Fibroblast of skin of abdomen (primary cell): ENCODE measurements at places on chromosomes 12 and 14.
A peak's percentile ranks its signal among the peaks of the same experiment; 100 is the strongest.

DNA sequence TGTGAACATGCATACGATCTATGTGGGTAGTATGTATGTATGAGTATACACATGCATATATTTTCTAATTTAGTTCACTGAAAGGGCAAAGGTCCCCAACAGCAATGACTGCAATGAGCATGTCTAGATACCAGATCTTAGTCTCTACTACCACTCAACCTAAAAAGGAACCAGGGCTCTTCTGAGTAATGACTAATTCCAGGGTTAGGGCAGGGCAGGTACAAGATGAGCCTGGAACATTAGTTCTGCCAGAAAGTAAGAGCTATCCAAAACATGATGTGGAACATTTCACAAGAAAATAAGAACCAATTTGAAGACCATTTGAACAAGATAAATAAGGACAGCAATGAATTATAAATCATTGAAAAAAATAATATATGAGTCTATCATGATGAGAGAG, 91.3 kb upstream of the PDZRN4 start:
- no peak for DNase-seq

GRCh38 chr12:122505419-122506051, 4.8 kb upstream of the ZCCHC8 start:
- no peak for DNase-seq

DNA sequence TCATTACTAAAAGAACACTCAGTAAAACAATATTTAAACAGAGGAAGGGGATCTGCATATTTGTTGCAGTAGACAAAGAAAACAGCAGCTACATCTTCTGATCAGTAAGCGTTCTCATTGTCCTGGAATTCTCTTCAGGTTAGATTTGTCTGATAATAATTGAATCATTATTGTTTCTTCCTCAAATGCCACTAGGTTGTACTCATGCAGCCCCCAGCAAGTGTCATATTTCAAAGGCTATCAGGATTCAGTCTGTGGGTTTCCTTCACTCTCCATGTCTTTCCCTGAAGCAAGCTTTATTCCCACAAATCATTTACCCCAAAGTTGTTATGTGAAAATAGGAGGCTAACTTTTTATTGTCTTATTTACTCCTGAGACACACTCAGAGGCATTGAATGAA, 14.7 kb downstream of the PIK3C2G start:
- peak; percentile 73 for DNase-seq

DNA sequence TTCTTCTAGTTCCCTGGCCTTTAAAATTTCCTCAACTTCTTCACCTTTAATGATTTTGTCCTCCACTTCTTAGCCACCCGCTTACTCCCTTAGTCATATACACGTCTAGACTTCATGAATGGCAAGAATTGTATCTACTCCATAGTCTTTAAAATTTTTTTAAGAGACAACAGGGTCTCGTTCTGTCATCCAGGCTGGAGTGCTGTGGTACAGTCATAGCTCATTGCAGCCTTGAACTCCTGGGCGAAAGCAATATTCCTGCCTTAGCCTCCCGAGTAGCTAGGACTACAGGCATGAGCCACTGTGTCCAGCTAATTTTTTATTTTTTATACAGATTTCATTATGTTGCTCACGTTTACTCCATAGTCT, 47.9 kb downstream of the BBS10 start:
- DNase-seq = no peak

GRCh38 chr12:6465467-6466183, 4.9 kb downstream of the VAMP1 start:
- DNase-seq = peak; percentile 61

- no peak for DNase-seq
These were observed 142.0 kb upstream of the SYT10 start for GRCh38 chr12:33581613-33582122.

DNA sequence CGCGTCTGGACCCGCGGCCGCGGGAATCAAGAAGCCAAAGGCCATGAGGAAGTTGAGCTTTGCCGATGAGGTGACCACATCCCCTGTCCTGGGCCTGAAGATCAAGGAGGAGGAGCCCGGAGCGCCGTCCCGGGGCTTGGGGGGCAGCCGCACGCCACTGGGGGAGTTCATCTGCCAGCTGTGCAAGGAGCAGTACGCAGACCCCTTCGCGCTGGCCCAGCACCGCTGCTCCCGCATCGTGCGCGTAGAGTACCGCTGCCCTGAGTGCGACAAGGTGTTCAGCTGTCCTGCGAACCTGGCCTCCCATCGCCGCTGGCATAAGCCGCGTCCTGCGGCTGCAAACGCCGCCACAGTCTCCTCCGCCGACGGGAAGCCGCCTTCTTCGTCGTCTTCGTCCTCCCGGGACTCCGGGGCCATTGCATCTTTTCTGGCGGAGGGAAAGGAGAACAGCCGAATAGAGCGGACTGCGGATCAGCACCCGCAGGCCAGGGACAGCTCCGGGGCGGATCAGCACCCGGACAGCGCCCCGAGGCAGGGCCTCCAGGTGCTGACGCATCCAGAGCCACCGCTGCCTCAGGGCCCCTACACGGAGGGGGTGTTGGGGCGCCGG, 1.0 kb downstream of the INSM2 start:
- peak; percentile 59 for DNase-seq

DNA sequence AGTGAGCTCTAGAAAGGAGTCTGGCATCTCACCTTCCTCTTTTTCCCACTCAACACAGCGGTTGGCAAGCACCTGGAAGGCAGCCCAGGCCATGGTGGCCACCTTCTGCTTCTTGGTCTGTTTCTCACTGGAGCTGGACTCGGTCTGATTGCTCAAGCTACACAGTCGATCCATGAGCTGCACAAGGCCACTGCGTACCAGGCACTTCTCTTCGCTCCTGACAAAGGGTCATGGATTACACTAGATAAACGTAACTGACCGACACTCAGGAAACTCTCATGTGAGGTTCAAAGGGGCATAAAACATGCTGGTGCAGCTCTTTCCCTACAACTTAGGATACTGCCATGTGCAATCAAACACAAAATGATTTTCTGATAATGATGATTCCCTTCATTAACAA, 113.7 kb downstream of the TRAFD1 start:
- DNase-seq = no peak

GRCh38 chr14:31340297-31341063, 79.9 kb downstream of the HEATR5A start:
- no peak for DNase-seq

- DNase-seq = no peak
These were observed 186.6 kb upstream of the RMST start for GRCh38 chr12:97275728-97276590.

DNA sequence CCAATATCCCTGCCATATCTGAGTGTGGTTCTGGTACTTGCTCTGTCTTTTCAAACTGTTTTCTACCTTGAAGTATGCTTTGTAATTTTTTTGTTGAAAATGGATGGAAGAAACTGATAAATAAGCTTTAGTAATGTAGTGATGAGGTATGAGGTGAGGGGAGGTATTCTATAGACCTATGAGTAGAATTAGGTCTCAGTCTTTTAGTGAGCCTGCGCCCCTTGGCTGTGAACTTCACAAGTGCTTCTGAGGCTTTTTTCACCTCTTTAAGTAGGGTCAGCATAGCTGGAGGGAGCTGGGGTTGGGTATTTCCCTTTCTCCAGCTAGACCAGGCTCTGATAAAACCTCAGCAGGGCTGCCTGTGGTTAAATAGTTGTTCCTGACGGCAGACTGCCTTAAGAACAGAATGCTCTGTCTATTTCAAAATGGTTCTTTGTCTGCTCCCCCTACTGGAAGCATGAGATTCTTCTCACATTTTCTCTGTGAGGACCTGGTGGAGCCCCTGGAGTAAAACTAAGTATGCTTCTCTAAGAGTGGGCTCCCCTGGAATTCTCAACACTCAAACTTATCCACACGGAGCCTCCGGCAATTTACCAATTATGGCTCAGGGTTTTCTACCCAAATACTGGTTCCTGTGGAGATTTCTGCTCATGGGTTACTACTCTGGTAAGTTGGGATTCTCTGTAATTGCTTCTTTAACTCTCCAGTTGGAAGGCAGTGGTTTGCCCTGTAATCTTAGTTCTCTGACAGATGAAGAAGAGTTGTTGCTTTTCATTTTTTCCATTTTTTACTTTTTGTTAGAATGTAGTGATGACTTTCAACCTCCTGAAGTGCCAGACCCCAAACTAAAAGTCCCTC, 13.1 kb downstream of the KRT5 start:
- DNase-seq = peak; percentile 76

DNA sequence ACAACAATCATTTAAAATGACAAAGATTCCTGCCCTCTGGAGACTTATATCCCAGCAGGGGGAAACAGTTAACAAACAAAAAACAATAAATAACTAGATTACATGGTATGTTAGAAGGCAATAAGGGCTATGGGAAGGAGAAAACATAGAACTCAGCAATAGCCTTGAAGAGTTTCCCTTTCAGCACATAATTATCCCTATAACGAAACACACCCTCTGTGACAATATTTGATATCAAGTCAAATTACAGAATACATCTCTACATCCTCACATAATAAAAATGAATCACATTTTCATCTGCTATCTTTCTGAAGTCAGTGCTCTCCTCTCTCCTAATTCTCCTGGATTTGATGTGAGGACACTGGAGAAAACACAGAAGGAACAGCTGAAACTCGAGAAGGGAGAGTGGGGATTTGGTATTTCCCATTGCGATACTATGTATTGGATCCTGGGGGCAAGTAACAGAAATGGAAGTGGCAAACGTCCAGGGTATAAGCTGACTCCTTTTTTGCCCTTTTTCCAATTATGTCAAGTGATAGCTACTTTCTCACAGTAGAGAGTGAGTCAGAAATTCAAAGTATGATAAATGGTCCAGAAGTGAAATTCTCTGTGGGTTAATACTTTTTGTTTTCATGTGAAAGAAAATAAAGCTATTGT, 9.7 kb upstream of the PTGER2 start:
- peak; percentile 11 for DNase-seq

GRCh38 chr12:81450920-81451739, 308.0 kb downstream of the PPFIA2 start:
- peak; percentile 70 for DNase-seq

- DNase-seq = no peak
These were observed 31.0 kb upstream of the GNS start for GRCh38 chr12:64790166-64790565.
